ENCODE measurements at places on chromosomes 7 and 10.

GRCh38 chr7:114910787-114911186, 11.1 kb upstream of the MDFIC start:
- no peak for DNase-seq

DNA sequence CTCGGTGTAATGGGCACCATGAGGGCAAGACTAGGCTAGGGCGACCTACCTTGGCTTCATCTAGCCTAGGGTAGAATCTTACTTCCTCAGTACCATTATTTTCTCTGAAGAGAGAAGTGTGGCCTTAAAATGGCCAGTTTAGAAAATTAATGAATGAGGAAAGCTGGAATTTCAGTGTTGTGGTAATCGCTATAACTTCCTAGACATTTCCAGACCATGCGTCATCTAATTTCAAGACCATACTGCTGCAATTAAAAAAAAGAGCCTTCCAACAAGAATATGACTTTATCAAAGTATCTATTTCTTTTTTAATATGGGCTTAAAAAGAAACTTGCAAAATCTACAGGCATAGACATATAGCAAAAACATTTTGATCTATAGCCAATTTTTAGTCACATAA, 68.5 kb downstream of the CPVL start:
- no peak for DNase-seq

DNA sequence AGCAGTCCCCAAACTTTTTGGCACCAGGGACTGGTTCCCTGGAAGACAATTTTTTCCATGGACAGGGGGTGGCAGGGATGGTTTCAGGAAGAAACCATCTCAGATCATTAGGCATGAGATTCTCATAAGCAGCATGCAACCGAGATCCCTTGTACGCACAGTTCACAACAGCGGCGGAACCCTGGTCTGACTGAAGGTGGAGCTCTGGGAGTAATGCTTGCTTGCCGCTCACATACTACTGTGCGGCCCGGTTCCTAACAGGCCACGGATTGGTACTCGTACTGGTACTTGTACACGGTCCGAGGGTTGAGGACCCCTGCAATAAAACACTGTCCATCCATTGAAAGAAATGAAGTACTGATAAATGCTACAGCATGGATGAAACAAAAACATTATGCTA, 32.8 kb downstream of the MKRN1 start:
- no peak for DNase-seq

- DNase-seq = no peak
Observed at GRCh38 chr10:129075508-129075907, 391.5 kb upstream of the MGMT start.

GRCh38 chr7:95874541-95875265, 102.3 kb downstream of the DYNC1I1 start:
- no peak for DNase-seq

DNA sequence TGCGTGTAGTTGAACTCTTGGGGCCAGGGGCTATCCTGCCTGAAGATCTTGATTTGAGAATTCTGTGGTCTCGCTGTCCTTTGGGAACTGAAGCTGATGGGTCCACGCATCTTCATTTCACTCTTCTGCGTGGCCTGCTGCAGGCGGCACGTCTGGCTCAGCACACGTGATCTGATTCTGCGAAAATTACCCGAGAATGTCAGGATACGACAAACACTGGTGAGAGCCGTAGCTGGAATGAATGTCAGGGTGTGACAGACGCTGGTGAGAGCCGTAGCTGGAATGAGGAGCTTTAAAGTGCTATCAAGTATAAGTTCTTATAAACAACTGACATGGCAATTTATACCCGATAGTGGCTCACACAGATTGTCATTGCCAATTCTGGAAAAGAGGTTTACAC, 44.6 kb upstream of the CFAP46 start:
- DNase-seq = no peak

- no peak for DNase-seq
Observed at GRCh38 chr10:33015761-33016547, 57.9 kb upstream of the ITGB1 start.

DNA sequence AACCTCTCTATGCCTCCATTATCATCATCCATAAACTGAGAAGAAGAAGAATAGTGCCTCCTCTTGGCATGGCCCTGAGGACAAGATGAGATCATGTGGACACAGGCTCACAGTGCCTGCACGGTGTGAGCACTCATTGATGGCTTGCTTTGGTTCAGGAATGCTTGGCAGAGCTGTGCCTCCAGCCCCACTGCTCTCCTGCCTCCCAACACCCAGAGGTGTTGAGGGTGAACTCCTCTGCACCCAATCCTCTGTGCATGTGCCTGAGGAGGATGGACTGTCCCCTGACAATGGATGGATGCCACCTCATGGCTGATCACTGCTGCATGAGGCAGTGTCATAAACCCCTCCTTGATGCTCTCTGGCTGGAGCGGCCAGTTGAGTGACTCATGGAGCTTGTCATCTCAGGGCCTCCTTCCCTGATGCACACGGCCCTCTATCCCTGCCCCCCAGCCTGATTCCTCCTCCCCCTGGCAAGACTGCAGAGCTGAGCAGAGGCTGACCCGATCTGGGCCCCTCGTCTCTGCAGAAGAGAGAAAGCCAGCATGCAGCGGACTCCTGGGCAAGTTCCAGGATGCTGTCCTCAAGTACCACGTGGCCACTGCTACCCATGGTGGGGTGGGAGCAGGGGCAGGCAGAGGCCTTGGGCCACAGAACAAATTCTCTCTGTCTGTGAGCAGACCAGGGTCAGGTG, 136.3 kb downstream of the KCNMA1 start:
- DNase-seq = peak; percentile 59
